Activated T-cell treated with anti-CD3 and anti-CD28 coated beads for 1 hour (primary cell): ENCODE measurements at places on chromosomes 5 and 9.
A peak's percentile ranks its signal among the peaks of the same experiment; 100 is the strongest.

GRCh38 chr9:118595719-118596305, 773.4 kb downstream of the BRINP1 start:
- DNase-seq: no peak

- no peak for DNase-seq
Observed at GRCh38 chr5:113760486-113760885, 247.0 kb downstream of the YTHDC2 start.

GRCh38 chr9:19229595-19230354, 718 bp upstream of the DENND4C start:
- DNase-seq: peak; percentile 48

DNA sequence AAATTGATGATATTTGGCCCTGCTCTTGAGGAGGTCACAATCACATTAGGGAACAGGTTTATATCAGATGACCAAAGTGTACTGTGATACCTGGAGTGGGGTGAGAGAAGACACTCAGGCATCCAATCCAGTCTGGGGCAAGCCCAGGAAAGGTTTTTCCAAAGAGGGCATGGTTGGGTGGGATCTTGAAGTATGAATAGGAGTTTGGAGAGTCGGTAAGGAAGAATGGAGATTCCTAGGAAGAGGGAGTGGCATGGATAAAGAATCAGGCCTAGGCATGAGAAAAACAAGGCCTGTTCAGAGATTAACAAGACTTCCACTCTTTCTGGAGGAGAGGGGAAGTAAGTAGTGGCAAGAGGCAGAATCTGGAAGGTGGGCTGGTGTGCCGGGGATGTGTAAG, 91.1 kb downstream of the MVB12B start:
- DNase-seq: no peak
